CD4-positive, alpha-beta T cell treated with Interleukin-10 for 1 hour (primary cell): ENCODE measurements at places on chromosomes 12 and 14.

DNA sequence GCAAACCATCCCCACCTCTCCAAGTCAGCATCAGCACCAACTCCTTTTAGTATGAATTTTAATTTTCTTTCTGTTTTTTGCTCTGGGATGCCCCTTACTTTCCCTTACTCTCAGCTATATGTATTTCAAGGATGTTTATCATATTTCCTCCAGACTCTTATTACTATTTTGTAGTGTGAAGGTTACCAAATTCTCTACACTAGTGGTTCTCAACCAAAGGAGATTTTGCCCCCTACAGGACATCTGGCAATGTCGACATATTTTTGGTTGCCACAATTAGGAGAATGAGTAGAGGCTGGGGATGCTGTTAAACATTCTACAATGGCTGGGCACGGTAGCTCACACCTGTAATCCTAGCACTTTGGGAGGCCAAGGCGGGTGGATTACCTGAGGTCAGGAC, 29.1 kb upstream of the SOS2 start:
- peak; percentile 55 for DNase-seq

DNA sequence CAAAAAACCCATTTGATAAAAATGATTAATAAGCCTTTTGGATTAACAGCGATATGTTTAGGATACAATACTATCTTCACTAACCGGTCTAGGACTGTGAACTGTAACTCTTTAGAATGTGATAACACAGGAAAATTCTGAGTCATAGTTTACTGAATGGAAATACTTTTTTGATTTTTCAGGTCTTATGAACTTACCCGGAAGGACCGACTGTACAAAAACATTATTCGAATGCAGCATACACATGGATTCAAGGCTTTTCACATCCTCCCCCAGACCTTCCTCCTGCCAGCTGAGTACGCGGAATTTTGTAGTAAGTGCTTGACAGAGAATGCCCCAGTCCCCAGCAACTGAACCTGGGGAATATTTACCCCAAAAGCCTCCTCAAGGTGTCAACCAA, 29.0 kb downstream of the TTLL5 start:
- no peak for DNase-seq

- DNase-seq: no peak
These were observed 17.4 kb downstream of the CMKLR1 start for GRCh38 chr12:108321688-108322087.

DNA sequence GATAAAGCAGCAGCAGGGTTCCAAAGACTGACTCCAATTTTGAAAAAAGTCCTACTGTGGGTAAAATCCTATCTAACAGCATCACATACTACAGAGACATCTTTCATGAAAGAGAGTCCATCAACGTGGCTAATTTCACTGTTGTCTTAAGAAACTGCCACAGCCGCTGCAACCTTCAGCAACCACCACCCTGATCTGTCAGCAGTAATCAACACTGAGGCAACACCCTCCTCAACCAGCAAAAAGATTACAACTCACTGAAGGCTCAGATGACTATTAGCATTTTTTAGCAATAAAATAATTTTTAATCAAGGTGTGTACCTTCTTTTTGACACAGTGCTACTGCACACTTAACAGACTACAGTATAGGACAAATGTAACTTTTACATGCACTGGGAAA, 6.6 kb downstream of the CAPRIN2 start:
- DNase-seq: no peak

DNA sequence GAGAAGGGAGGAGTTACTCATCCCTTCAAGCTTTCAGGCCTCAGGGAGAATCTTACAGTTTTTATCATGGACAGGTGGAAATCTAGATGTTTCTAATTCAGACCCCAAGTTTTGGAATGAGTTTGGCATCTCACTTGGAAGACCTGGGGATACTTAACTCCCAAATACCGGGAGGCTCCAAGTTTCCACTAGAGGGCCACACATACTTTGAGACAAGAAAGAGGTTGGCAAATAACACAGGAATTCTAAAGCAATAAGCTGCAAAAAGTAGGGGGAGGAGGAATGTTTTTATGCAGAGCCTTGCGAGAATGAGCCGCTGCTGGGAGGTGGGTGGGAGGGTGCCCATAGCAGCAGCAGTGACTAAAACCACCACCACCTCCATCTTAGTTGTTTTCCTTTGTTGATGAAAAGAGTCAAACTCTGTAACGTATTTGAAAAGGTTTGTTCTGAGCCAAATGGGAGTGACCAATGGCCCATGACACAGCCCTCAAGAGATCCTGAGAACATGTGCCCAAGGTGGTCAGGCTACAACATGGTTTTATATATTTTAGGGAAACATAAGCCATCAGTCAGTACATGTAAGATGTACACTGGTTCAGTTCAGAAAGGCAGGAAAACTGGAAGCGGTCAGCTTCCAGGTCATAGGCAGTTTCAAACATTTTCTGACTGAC, 34.2 kb upstream of the RNASE1 start:
- no peak for DNase-seq

DNA sequence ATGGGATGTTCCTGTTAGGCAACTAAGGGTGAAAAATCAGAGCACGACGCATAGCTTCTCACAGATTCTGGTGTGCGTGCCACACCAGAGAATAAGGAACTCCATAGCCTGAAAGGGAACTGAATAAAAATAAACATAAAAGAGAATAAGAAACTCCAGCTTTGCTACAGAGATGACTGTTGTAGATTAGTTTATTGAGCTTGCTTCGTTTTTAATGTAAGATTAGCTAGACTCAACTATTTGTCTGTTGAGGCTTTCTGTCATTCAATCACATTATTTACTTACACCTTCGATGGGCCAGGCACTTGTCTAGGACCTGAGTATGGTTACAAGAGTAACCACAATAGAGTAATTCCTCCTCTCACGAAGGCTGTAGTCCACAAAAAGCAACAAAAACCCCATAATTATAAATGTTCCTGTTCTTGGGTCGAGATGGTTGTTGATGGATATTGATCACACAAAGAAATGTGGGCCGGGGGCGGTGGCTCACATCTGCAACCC, 807 bp upstream of the ZCCHC8 start:
- DNase-seq: no peak

DNA sequence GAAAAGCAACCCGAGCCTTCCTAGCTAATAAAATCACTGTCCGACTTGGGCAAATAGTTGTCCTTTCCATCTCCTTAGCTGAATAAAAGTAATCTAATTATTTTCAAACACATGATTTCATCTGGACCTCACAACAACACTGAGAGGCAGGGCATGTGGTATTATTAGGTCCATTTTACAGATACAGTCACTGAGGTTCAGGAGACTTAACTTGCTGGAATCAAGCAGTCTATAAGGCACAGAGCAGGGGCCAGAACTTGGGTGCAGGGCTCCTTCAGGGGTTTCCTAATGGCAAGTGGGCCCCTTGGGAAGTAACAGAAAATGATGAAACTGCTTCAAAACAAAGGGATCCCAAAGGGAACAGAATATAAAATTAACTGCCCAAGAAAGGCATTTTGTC, 15.5 kb downstream of the PLXNC1 start:
- DNase-seq: no peak

DNA sequence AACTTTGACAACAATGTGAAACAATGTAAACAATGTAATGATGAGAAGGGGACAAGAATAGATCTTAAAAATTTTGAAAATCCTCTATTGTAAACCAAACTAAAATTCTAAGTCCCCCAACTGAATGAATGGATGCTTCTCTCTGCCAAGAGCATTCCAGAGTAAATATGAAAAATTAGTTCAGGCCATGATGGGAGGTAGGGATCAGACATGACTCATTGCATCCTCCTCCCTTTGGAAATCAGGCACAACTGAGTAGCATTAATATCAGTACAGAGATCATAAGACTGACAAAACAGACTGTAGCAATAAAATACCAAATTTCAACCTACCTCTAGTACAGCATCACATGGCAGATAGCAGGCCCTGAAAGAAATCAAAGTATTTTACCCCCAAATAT, 559.9 kb downstream of the C12orf50 start:
- no peak for DNase-seq

GRCh38 chr12:71767183-71767582, 12.5 kb downstream of the RAB21 start:
- DNase-seq: no peak

DNA sequence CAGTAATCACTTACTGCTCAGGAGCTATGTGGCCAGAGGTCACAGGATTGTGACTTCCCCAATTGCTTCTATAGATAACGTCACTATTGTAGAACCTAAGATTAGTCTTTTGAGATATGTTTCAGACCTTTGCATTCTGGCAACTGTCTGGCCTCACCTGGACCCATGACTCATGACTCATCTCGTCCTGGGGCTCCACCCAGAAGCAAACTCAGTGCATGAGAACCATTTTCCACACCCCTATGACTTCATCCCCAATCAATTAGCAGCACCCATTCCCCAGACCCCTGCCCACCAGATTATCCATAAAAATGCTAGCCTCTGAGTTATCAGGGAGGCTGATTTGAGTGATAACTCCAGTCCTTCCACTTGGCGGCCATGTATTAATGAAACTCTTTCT, 186.9 kb downstream of the EMP1 start:
- no peak for DNase-seq

GRCh38 chr14:61466249-61466904, 145.0 kb downstream of the PRKCH start:
- no peak for DNase-seq

DNA sequence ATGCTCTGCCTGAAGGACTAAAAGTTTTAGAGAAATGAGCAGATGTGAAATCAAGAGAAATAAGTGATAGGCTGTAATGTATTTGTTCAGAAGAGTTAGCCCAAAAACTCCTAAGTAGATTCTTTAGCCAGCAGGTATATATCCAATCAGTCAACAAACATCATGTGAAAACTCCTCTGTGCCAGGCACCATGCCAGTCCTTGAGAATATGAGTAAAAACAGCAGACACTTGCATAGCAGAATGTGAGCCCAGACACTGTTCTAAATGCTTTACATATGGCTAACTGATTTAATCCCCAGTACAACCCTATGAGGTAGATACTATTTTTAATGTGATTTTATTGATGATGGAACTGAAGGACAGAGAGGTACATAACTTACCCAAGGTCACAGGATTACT, 329.8 kb downstream of the PAWR start:
- no peak for DNase-seq

GRCh38 chr12:5484426-5484825, 52.5 kb downstream of the NTF3 start:
- DNase-seq: no peak

DNA sequence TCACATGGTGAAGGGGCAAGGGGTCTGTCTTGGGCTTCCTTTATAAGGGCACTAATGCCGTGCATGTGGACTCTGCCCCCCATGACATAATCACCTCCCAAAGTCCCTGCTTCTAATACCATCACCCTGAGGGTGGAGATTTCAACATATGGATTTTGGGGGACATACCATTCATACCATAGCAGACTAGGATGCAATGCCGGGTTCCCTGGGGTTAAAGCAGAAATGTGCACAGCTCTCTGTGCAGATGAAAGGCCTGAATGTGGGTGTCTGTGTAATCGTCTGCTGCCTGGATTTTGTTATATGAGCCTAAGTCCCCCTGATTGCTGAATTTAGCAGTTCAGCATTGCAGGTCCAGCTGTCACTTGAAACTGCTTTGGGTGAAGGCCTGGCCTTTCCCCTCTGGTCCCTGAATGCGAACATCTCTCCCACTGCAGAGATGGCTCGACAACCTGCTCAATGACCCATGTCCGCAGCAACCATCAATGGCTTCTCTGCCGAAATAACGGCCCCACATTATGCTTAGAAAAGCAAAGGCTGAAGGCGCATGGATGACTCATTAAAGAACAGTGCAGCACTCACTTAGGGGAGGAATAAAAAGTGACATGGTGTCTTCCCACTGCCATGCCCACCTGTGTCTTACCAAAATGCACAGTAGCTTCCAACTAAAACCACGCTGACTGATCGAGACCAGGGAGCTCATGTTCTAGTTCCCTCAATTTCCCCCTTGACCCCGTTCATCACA, 286.3 kb downstream of the DPF3 start:
- no peak for DNase-seq

- no peak for DNase-seq
These were observed 11.6 kb upstream of the TESPA1 start for GRCh38 chr12:54996205-54996604.

- no peak for DNase-seq
These were observed 19.4 kb downstream of the PLCZ1 start for GRCh38 chr12:18718462-18718861.

- no peak for DNase-seq
These were observed 2.4 kb downstream of the DHRS2 start for GRCh38 chr14:23638414-23639047.

GRCh38 chr14:43132441-43132840, 1374.6 kb downstream of the FSCB start:
- no peak for DNase-seq

DNA sequence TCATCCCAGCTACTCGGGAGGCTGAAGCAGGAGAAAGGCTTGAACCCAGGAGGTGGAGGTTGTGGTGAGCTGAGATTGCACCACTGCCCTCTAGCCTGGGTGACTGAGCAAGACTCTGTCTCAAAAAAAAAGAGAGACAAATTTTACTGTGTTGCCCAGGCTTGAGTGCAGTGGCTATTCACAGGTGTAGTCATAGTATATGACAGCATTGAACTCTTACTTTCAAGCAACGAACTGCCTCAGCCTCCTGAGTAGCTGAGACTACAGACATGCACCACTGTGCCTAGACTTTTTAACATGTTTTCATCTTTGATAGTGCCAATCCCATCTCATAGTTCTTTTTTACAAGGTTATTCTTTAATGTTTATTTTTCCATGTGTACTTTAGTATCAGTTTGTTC, 13.7 kb downstream of the ARID2 start:
- no peak for DNase-seq

DNA sequence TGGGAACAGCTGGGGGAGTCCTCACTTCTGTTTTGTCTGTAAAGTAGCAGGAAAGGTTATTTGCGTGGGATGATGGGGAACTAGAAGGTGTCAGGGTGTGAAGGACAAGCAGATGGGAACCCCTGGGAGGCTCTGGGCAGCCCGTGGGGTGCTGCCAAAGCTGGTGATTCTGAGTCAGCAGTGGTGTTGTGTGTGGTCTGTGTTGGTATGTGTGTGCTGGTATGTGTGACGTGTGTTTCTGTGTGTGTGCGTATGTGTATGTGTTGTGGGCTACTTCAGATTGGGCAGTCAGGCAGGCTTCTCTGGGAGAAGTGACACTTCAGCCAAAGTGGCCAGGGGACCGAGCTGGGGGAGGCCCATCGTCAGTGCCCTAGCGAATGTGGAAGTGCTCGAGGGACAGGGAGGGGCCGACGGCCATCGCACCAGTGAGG, 15.3 kb upstream of the BDKRB2 start:
- no peak for DNase-seq

- DNase-seq: no peak
These were observed 242.9 kb downstream of the CHST11 start for GRCh38 chr12:104699489-104700190.

GRCh38 chr12:20547816-20548575, 147.1 kb upstream of the SLCO1C1 start:
- DNase-seq: no peak

- no peak for DNase-seq
These were observed 32.9 kb downstream of the RAB21 start for GRCh38 chr12:71787580-71787979.

- no peak for DNase-seq
These were observed 29.5 kb upstream of the HIGD1C start for GRCh38 chr12:50922820-50923219.
